ENCODE measurements at places on chromosomes 13 and 19.
A peak's percentile ranks its signal among the peaks of the same experiment; 100 is the strongest.

DNA sequence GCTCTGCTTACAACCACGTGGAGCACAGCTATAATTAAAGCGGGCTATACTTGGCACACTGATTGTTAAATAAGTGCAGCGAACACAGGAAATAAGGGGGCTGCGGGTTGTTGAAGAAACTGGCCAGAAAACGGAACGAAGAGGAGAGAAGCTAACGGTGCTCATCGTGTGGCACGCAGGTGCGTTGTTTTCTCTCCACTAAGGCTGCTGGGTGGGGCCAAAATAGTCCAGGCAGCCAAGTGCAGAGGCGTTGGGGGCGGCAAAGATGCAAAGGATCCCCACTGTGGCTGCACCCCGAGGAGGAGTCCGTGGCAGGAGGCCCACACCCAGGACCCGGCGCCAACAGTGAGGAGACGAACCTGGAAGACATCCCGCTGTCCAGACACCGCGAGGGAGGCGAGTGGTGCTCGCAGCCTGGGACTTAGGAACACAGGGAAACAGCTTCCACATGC is 8.1 kb upstream of the ARL11 start:
- DNase-seq: no peak

DNA sequence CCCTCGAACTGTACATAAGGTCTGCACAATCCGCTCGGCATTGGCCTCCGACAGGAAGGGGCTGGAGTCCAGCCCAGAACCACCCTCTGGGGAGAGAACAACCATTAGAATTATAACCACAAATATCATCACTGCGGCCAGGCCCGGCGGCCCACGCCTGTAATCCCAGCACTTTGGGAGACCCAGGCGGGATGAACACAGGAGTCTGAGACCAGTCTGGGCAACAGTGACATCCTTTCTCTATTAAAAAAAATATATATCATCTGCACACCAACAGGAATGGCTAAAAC is 11.4 kb downstream of the COQ8B start:
- no peak for DNase-seq

DNA sequence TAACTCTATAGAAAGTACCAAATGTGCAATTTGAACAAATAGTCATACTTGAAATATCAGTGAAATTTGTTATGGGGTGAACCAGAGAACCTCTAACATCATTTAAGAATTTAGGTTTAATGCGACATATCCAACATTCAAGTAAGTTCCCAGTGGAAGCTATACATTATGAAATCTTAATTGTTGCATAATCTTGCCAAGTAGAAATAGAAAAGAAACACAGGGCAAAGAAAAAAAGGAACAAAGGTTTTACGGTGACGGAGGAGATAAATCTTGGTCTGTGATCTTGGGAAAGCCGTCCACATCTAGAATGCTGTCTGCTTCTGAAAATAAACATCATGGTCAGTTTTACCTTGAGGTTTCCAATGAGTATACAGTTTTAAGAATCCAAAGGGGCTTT is 445.7 kb downstream of the RFC3 start:
- DNase-seq: no peak

GRCh38 chr19:45376045-45376724 is 5.8 kb upstream of the ERCC2 start:
- peak; percentile 10 for DNase-seq

DNA sequence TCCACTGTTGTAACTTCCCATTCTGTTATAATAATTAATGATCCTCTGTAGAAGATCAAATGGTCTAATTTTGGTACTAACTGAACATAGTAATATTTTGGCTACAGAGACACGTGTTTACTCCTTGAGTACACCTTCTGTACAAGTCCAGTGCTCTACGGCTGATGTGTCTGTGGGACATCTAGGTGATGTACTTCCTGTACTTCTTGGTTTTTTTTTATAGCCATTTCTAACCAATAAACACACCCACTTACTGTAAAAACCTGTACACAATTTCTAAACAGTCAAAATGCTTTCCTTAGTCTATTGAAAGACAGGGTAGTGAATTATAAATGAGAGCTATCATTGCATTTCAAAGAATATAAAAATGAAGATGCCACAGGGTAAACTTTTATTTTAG is 118.7 kb downstream of the RNF17 start:
- no peak for DNase-seq

DNA sequence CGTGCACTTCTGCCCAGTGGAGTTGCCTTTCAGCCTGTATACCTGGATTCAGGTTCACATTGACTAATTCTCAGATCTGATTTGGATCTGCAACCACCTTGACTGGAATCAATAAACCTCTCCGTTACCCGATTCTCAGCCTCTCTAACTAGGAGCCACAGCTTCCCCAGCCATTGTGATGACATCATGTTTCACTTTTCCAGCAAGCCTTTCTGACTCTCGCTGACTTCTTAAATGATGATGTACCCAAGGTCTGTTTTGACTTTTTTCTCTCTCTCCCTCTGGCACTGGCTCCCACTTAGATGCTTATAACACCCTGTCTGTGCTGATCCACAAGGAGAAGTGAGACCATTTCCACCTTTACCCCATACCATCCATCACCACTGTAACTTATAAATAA is 13.5 kb upstream of the FAM124A start:
- DNase-seq: no peak

GRCh38 chr19:2070436-2070827 is 19.4 kb upstream of the MKNK2 start:
- DNase-seq: no peak

Measured in SK-N-SH (cell line).